Suppressor macrophage treated with lipopolysaccharide for 1 hour (primary cell): ENCODE measurements at places on chromosomes 12 and 14.

- DNase-seq: no peak
Measured at GRCh38 chr14:77275601-77276017, 4.6 kb upstream of the NGB start.

- no peak for DNase-seq
Measured at GRCh38 chr12:74170645-74171477, 366.8 kb upstream of the ATXN7L3B start.

DNA sequence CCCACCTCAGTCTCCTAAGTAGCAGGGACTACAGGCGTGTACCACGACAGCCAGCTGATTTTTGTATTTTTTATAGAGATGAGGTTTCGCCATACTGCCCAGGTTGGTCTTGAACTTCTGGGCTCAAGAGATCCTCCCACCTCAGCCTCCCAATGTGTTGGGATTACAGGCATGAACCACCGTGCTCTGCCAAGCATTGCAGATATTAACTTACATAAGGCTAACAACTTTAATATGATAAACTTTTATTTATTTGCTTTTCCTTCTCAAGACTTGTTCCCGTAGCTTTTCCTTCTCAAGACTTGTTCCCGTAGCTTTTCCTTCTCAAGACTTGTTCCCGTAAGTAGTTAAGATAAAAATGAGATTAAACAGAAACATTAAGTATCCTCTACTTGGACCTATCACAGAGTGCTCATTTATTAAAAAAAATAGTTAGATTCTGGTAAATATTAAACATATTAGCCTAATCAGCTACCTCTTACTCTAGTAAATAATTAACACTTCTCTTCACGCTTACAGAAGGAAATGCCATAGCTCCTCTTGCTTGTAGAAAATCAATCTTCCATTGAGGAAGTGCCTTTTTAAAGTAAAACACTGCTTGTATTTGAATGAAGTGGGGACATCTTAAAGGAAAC is 157.7 kb upstream of the KITLG start:
- DNase-seq: no peak

DNA sequence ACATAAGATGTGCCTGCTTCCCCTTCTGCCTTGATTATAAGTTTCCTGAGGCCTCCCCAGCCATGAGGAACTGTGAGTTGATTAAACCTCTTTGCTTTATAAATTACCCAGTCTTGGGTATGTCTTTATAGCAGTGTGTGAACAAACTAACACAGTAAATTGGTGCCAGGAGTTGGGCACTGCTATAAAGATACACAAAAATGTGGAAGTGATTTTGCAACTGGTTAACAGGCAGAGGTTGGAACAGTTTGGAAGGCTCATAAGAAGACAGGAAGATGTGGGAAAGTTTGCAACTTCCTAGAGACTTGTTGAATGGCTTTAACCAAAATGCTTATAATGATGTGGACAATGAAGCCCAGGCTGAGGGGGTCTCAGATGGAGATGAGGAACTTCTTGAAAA is 264.1 kb downstream of the DACT1 start:
- DNase-seq: no peak

- DNase-seq: peak; percentile 73
Measured at GRCh38 chr12:122081697-122082221, 3.2 kb downstream of the MLXIP start.

DNA sequence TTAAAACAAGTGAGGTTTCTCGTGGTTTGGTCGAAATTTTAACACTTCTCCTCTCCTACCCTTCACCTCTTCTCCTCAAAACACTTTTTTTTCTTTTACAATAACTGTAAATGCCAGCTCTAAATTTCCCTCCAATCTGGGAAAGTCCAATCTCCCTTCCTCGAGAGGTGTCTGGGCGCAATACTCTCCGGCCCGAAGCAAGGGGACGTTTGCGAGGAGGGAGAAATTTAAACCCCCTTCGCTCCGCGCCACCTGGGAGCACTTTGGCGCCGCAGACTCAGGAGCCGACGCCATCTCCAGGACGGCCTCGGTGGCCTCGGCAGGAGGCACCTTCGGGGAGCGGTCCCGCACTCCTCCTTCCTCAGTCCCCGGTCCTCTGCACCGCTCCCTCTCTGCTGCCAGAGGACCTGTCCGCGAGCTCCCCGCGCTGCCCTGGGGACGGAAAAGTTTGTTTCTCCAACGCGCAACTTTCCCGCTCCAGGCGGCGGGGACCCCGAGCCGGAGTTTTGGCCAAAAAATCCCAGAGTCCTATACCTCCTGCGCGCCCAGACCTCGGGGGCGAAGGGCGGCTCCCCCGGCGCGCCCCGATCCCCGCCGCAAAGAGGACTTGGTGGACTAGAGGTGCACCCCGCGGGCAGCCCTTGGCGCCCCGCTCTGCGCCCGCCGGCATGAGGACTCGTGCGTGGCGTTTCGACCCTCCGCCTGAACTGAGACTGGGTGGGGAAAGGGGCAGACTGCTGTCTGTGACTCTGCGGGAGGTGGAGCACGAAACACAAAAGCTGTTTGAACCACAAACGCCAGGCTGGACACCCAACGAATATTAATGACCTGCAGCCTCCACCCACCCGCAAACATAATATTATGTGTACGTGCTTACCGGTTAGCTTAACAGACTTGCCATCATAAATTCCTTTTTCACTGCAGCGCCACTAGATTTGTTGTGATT is 95.2 kb upstream of the HMGA2 start:
- DNase-seq: no peak

DNA sequence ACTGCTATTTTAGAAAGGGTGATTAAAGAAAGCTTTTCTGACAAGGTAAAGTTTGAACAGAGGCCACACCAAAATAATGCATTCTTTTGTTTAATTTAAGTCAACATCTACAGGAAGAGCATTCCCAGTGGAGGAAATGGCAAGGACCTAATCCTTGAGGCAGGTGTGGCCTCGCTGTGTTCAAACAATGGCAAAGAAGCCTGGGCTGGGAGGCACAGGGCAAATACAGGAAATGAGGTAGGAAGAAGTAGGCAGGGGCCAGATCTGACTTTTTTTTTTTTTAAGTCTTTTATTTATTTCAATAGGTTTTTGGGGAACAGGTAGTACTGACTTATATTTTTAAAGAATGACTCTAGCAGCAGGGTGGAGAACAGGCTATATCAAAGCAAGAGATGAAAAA is 53.5 kb downstream of the ARMH4 start:
- no peak for DNase-seq

DNA sequence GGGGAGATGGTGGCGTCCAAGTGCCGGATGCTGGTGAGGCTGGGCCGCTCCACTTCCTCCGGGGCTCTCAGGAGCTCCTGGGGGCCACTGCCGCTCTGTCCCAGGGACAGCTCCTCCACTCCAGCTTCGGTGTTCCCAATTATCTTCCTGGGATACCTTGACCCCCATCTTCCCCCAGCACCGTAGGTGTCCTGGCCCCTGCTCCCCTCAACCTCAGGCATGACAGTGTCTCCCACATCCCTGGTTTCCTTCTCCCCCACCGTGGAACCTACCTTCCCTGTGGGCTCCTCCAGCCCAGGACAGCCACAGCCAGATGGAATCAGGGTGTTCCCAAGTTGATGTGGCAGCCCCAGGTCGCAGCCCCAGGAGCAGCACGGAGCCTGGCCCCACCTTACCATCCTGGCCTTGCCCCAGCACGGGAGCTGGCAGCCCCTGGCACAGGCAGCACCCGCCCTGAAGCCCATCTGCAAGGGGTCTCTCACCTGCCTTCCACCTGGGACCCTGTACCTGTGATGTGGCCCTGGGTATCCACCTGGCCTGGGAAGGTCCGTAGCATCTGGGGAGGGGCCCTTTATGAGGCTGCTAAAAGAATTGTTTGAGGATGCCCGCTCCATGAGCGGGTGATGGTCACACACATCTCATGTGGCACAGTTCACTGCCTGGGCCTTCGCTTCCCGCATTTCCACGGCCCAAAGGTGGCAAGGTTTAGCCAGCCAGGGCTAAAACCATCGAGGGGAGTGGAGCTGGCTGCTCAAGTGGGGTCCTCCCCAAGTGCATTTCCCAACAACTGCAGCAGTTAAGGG is 4.1 kb downstream of the TMEM121 start:
- DNase-seq: no peak

DNA sequence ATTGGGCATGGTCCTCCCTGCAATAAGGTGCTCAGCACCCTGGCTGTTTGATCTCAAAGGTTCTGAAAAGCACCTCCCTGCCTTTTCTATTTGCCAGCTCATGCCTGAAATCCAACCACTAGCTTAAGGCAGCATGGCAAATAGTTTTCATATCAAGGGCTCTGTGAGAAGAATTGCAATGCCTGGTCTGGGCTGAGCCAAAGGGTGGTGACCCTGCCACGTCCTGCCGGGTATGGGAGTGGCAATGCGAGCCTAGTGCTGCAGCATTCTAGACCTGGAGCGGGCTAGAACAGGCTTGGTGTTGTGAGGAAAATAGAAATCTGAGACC is 2.3 kb upstream of the SCNN1A start:
- DNase-seq: no peak
